ENCODE measurements at places on chromosomes 12 and 14.
A peak's percentile ranks its signal among the peaks of the same experiment; 100 is the strongest.

GRCh38 chr12:51829011-51829481 lies 19.5 kb downstream of the FIGNL2 start:
- H3K4me3 ChIP-seq: no peak overlapping the region
- peaks cover 23% of the 10 kb centered on the region for H3K4me1 ChIP-seq
- no peaks in the 10 kb centered on the region for H3K36me3 ChIP-seq
- no peak overlapping the region for H3K27ac ChIP-seq
- peaks cover 72% of the 10 kb centered on the region for H3K27me3 ChIP-seq

DNA sequence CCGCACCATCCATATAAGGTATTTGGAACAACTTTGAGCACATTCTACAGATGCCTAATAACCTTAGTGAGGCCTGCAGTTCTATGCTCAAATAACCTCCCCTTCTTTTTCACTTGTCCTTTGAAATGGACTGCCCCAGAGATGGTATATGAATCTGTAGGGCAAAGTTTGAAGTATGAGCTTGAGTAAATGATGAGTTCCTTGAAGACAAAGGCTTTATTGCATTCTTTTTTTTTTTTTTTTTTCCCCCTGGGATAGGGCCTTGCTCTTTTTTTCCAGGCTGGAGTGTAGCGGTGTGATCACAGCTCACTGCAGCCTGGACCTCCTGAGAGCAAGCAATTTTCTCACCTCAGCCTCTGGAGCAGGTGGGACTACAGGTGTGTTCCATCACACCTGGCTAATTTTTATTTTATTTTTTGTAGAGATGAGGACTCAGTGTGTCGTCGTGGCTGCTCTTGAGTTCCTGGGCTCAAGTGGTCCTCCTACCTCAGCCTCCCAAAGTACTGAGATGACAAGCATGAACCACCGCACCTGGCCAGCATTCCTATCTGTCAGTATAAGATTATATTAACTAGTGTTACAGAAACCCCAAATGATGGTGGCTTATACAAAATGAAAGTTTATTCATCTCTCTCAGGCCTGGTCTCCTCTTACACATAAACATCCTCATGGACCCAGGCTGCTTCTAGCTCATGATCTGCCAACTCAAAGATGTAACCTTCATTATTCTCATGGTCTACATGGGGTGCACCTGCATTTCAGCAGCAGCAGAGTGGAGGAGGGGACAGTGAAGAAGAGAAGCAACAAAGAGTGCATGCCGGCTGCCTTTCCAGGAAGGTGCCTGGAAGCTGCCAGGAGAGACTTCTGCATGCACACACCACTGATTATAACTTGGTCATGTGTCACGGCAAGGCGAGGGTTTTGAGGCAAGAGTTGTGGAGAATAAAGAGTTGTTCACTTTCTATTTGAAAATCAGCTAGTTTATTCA lies 101.4 kb downstream of the DUSP16 start:
- ATAC-seq: no peak
- H3K4me1 ChIP-seq: peaks cover 22% of the 10 kb centered on the region
- no peaks in the 10 kb centered on the region for H3K27me3 ChIP-seq
- no peak overlapping the region for H3K4me3 ChIP-seq

DNA sequence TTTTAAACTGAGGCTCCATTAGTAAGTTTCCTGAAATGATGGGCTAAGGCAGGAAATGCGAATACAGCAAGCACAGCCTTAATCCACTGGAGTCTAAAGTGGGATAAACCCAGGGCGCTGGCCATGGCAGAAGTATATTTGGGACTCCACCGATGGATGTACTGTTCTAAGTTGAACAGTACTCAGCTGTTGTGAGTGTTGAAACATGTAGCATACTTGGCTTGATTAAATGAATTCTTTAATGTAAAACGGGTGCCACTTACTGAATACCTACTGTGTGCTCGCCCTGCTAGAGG lies 996 bp downstream of the SSPN start:
- no peaks in the 10 kb centered on the region for H3K27me3 ChIP-seq
- no peak for ATAC-seq
- peak overlapping the region; percentile 90 for H3K27ac ChIP-seq
- peak overlapping the region; percentile 97 for H3K4me3 ChIP-seq

DNA sequence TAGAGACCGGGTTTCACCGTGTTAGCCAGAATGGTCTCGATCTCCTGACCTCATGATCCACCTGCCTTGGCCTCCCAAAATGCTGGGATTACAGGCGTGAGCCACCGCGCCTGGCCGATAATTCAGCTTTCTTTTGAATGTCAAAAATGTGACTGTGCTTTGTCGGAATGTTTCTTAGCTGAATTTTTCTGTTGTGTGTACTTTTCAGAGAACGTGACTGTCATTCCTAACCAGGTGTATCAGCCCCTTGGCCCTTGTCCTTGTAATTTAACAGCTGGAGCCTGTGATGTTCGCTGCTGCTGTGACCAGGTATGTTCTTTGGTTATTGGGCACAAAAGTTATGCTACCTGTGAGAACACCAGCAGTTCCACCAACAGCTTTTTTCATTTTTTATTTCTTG lies 8.1 kb downstream of the TCTN2 start:
- H3K4me1 ChIP-seq: peaks cover 10% of the 10 kb centered on the region
- H3K27me3 ChIP-seq: no peaks in the 10 kb centered on the region
- no peak overlapping the region for H3K4me3 ChIP-seq
